ENCODE measurements at places on chromosomes 7 and 10.

DNA sequence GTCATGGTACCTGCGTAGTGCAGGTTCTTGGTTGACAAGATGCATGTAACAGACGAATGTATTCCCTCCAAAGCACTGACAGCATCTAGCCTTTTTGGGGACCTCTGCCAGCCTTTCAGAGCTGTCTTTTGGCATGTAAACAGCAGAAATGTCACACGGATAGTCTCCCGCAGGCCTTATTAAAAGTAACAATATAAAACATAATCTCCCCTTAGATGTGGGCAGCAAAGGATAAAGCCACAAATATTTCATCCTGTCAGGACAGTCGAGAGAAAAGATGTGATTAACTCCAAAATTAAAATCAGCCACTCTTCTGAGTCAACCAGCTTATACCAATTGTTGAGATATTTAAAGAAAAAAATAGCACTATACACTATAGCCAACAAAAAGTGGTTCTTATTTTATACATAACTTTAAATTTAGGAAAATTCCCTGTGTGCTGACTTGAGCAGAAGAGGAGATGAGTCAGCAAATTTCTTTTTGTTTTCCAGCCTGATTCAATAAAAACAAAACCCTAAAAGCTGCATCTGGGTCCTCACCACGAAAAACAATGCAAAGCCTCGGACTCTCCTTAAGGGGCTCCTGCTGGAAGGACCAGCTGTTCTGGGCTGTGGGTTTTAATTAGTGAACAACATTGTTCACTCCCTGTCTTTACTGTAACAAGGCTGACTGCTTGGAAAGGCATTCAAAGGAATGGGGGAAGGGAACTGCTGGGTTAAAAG lies 240.2 kb downstream of the ADAM12 start:
- no peak for DNase-seq

- DNase-seq = no peak
These were observed 17.7 kb upstream of the ZNF365 start for GRCh38 chr10:62356447-62356846.

- no peak for DNase-seq
These were observed 53.4 kb downstream of the WNT2 start for GRCh38 chr7:117269417-117269816.

DNA sequence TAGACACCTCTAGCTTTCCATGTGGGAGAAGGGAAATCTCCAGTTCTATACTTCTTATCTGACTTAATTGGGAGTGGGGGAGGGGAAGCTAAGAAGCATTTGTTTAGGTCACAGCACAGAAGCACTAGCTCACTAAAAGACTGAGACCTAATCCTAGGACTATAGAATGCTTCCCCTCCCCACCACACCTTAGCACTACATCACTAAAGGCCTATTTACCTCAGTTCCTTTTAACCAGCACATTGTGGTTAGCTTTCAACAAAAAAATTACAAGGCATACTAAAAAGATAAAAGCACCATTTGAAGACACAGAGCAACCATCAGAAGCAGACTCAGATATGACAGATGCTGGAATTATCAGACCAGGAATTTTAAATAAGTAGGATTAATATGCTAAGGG lies 53.8 kb upstream of the ADRA2A start:
- DNase-seq = no peak

GRCh38 chr7:108002726-108003598 lies at the start of gene LAMB1:
TSS of gene LAMB1 (minus strand) at chr7:108003161. CDS start at chr7:108002885, 276 bp downstream.
- peak; percentile 77 for DNase-seq

DNA sequence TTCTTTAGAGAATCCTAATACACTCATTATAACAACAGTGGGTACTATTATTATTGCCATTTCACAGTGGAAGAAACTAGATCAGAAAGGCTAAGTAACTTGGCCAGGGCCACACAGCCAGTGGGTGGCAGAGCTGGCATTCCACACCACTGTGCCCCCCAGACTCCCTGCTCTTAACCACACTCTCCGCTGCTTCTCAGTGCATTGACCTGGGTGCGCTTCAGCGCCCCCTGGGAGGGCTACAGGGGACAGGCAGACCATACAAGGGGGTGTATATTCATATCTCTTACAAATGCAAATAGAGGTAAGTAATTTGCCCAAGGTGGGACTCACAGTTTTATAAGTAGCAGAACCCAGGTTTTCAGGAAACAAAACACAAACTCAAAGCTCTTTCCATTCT lies 77.0 kb upstream of the NMT2 start:
- no peak for DNase-seq

DNA sequence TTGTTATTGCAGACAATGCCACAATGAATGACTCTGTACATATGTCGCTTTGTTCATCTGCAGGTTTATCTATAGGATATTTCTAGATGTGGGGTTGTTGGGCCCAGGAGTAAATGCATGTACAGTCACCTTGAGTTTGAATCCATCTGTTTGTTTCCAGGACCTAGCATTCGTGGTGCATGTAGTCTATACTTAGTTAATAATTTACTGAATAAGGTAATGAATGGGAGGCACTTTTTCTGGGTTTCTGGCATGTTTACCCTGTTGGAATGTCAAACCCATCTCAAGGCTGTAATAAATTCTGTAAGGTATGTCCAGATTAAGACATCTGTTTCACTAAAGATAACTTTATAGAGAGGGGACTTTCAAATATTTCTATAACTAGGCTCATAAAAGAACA lies 23.5 kb downstream of the HECTD2 start:
- DNase-seq = no peak

GRCh38 chr7:69922026-69922803 lies 323.9 kb downstream of the AUTS2 start:
- no peak for DNase-seq

DNA sequence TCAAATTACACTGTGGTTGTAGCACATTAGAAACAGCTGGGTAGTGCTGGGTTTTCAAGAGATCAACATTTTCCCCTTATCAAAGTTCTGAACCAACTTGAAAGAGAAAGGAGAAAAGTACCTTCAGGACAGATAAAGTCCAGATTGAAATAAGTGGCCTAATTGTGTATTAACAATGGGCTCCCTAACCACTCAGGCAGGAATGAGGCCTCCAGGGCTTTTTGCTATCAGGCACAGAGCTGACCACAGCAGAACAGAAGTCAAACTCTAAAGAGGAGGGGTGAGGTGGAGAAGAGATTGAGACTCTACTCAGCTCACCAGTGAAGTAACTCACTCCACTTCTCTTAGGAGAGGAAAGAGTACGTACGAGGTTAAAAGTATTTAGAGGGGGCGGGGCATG lies 394.1 kb upstream of the PHF14 start:
- no peak for DNase-seq

DNA sequence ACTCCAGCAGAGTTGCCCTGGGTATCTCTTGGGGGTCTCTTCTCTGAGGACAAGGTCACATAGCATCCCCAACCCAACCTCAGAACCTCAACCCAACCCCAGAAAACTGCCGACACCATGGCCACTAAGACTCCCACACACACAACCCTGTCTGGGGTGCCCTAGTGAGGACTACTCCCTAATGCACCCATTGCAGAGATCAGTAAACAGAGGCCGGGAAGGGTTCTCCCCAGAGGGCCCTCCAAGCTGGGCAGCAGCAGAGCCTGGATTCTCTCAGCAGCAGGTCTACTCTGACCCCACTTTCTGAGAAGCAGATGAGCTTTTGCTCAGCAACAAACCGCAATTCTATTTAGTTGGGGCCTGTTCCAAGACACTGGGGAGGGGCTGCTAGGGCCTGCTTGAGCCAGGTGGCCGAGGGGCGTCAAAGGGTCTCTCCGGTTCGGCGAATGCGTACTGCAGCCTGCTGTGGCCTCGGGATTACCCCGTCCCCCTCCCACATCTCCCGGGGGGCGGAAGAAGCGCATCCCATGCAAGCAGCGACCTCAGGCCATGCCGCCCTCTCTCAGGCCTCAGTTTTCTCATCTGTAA lies 828 bp downstream of the OGDHL start:
- no peak for DNase-seq

- DNase-seq = no peak
These were observed 23.7 kb downstream of the MDH2 start for GRCh38 chr7:76071316-76072242.

- peak; percentile 60 for DNase-seq
These were observed 30.3 kb upstream of the GRB10 start for GRCh38 chr7:50812841-50813475.

DNA sequence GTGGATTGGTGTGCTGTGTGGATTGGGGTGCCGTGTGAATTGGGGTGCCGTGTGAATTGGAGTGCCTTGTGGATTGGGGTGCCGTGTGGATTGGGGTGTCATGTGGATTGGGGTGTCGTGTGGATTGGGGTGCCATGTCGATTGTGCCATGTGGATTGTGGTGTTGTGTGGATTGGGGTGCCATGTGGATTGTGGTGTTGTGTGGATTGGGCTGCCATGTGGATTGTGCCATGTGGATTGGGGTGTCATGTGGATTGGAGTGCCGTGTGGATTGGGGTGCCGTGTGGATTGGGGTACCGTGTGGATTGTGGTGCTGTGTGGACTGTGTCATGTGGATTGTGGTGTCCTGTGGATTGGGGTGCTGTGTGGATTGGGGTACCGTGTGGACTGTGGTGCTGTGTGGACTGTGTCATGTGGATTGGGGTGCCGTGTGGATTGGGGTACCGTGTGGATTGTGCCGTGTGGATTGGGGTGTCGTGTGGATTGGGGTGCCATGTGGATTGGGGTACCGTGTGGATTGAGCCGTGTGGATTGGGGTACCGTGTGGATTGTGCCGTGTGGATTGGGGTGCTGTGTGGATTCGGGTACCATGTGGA lies 120.6 kb upstream of the NPS start:
- DNase-seq = no peak

GRCh38 chr7:121285066-121285667 lies 43.6 kb upstream of the WNT16 start:
- no peak for DNase-seq

- no peak for DNase-seq
These were observed 266.6 kb downstream of the HDAC9 start for GRCh38 chr7:18762189-18762588.

- DNase-seq = no peak
These were observed 26.1 kb downstream of the FAM53B start for GRCh38 chr10:124717911-124718741.

DNA sequence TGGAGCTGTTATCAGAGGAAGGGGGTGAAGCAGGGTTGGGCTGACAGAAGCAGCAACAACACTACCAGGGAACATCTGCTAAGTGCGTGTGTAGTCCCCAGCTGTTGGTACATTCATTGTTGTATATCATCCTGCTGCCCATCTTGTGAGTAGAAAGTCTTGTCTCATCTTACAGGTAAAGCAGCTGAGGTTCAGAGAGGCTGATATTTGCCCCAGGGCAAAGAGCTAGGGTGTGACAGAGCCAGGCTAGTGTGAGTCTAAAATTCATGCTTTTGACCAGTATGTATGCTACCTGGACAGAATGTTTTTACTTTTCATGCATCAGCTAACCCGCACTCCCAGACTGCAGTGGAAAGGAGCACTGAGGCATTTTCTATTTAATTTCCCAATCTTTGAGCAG lies 221.6 kb downstream of the STK31 start:
- DNase-seq = no peak

GRCh38 chr10:132467464-132468149 lies 70.0 kb upstream of the INPP5A start:
- no peak for DNase-seq

DNA sequence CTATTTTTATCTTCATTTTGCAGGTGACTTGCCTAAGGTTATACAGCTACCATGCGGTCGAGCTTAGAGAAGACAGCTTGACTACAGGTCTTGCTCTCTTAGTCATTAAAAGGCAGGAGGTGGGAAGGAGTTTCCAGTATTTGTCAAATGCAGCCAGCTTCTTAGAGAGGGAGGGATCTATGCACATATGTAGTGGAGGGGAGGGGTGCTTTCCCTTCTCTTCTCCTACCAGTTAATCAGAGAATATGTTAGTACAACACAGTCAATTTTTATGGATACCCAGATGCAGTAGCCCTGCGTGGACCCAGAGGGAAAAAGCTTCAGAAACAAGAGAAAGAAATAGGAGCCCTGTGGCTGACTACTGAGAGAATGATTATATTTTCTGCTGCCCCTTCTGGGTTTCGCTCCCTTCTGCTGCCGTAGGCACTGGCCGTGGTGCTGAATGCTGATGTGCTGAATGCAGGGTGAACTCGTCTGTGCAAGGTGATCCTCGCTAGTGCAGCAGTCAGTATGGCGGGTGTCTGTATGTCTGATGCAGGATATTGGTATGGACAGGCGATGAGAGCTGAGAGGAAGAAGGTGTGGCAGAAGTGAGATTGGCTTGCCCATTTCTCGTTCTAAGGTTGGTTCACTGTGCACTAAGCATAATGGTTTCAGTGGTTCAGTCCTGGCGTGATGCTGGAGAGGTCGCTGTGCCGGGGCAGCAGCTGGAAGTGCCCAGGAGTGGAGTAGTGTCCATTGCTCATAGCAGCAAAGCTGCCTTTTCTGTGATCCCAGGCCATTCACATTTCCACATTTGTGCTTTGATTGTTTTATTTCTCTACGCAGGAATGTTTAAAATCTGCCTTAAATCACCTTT lies 189.2 kb upstream of the PODXL start:
- DNase-seq = peak; percentile 19

- DNase-seq = no peak
These were observed 206.0 kb upstream of the MDFIC start for GRCh38 chr7:114715907-114716306.

GRCh38 chr10:1625079-1625478 lies 112.2 kb downstream of the ADARB2 start:
- no peak for DNase-seq

- no peak for DNase-seq
These were observed 229.1 kb upstream of the MKLN1 start for GRCh38 chr7:131098527-131098926.

DNA sequence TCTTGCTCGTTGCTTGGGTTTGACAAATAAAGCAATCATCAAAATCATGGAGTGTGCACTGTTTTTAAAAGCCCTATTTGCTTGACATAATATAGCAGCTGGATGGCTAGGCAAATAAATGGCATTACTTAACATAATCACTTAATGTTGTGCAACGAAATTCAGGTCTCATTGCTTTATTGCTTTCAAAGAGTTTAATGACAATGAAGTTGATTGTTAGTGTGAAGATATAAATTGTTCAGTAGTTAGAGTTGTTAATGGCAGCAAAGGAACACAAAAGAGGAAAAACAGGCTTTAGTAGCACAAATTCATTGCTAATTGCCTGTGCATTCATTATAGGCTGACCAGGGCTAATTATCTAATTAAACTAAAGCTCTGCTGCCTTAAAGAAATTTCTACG lies 7.6 kb upstream of the ADO start:
- DNase-seq = no peak

DNA sequence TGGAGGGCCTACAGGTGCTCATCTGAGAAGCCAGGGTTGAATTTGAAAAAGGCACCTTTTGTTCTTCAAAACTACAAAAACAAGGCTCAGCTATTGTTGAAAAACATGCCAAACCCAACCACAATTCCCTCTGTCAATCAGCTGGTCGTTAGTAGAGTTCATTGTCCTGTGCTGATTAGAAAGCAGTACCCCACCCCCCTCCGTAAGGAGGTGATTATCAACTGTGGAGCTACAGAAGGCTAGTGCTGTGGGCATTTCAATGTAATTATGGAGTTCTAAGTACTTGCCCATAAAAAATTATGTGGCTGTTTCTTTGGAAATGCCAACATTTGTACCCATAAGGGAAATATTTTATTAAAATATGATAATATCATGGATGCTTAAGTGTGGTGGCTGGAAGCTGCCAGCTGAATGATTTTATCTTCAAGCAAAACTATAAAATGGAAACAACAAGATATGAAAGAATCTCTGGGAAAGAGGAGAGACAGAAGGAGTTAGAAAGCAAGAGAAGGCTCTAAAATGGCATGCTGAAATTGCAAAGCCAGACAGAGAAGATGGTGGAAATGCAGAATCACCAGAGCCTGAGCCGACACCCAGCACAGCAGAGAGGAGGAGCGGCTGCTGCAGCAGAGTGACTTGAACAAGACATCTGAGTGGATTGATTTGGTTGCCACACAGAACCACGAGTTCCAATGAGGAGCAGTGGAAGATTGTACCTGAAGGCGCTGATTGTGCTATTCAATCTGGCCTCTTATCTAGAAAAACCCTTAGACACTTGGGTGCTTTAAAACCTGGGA lies 179.5 kb upstream of the LRGUK start:
- DNase-seq = no peak
